ENCODE measurements at places on chromosomes 13 and 19. TPM values are rescaled to one million over a fixed set of nuclear protein-coding genes. Genes with fewer than 3 reads are reported as not detected.

Gene KCTD15
- 62.4 TPM for total RNA-seq

Gene LMTK3
- total RNA-seq, result not detected

Gene SEMA6B
- total RNA-seq, result 1.1 TPM

Gene C19orf33
- not detected for total RNA-seq

Gene WDR83
- 10.2 TPM for total RNA-seq

Gene ZNF17
- total RNA-seq, result 9.9 TPM

Gene PNMA8B
- not detected for total RNA-seq

Gene FCAR
- not detected for total RNA-seq

Gene COL4A1
- total RNA-seq, result 207 TPM

DNA sequence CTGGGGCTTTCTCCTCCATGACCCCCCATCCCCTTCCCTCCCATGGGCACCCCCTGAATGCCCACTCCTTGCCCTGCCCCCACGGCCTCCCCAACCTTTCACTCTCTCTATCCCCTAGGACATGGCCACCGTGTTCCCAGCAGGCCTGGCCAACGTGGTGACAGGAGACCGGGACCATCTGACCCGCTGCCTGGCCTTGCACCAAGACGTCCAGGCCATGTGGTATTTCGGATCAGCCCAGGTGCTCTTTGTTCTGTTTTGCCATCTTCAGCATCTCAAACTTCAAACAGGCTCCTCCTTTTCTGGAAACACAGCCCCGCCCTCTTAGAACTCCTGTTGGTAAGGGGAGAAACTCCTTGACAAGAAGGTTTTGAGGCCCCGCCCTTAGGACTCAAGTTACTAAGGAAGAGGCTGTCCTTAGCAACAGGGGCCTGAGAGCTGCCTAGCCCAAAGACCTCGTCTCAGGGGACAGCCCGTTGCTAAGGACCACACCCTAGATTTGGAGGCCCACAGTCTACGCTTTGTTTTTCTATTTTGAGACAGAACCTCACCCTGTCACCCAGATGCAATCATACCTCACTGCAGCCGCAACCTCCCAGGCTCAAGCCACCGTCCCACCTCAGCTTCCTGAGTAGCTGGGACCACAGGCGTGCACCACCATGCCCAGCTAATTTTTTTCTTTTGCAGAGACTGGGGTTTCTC is 5.1 kb upstream of the FLT3LG start:
- DNase-seq, result peak; percentile 67

- peak; percentile 59 for DNase-seq
Measured at GRCh38 chr19:18967358-18968146, 26.5 kb upstream of the HOMER3 start.

GRCh38 chr13:74324338-74324737 is 190.1 kb upstream of the KLF12 start:
- no peak for DNase-seq

DNA sequence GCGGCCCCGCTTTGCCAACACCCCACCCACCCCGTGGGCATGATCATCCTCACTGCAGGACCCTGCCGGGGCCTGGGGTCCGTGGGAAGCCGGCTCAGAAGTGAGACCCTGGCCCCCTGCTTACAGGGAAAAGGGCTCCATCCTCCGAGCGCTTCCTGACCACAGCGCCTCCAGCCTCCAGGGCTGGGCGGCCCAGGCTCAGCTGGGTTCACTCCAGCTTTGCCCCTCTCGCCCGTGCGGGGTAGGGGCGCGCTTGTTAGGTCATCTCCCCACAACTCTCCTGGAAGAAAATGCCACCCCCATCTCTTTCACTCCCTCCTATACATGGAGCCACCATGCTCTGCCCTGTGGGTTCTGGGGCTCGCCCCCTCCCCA is 6.6 kb upstream of the C1QTNF9B start:
- DNase-seq, result no peak

GRCh38 chr13:43191546-43191945 is 168.2 kb downstream of the DNAJC15 start:
- DNase-seq, result peak; percentile 3

DNA sequence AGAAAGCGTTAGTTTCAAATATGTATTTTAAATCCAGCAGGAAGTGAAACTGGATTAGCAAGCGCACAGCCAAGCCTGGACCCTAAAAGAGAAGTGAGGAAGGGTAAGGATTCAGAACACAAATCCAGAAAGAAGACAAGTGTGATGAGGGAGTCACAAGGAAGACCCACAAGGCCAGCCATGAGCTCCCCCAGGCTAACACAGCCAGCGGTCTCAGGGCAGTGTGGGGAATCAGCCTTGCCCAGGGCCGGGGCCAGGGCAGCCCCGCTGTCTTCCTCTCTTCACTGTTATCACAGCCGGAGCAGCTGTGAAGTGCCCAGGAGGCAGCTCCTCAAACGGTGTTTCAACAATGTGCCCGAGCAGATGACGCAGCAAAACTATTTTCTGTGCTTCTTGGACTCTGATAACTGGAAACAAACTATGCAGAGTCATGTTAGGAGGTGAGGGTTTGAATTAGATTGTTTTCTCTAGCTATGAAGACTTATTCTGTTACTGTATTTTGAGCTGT is 12.2 kb upstream of the CDC16 start:
- DNase-seq, result no peak

DNA sequence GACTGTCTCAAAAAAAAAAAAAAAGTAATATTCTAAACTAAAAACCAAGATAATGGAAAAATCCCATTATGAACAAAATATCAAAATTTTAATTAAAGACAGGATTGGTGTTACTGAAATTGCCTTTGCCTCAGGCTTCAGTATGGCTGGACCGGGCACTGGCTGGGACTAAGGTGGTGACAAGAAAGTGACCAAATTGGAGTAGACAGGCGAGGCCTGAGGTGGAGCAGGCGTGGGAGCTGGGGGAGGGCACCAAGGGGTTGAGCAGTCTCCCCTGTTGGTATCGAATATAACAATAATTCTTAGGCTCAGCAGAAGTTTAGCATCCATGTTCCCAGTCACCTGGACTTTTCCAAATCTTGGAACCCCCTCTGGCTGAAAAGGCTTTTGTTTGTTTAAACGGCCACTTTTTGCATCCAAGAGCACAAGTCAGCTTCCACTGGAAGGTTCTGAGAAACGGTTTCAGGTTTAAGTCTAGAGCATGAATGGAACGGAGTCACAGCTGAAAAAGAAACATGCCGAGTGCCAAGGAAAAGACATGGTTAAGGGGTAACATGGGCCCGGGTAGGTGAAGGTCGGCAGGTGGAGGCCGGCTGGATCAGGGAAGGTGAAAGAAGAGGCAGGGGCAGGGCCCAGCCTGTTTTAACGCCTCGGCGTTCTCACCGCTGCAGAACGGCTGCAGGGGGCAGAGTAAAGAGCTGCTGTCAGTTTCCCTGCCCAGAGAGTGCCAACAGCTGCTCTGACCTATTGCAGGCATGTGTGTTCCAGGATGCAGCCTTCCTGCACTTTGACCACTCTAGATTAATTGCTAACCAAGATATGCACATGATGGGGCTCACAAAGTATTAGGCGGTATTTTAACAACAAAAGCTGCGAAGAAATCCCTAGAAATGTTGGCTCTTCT is 104.4 kb downstream of the TM9SF2 start:
- peak; percentile 36 for DNase-seq

GRCh38 chr13:31790992-31791391 is 51.7 kb downstream of the RXFP2 start:
- peak; percentile 68 for DNase-seq

DNA sequence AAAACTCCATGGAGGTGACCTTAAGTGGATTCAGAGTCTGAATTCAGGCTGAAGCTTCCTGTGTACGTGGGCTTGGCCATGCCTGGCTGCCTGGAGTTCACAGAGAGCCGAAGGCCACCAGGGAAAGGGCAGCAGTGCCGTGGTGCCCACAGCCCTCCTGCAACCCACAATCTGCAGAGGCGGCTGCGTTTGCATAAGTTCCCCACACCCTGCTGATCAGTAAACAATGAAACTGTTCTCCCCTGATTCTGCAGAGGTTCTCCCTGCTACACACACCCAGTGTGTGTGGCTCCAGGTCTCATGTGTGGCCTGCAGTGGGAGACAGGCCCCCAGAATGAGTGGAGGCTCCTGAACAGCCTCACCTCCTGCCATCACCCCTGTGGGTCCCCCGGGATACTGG is 126.9 kb upstream of the SLC7A1 start:
- no peak for DNase-seq

- no peak for DNase-seq
Measured at GRCh38 chr13:61410669-61411297, 4.9 kb downstream of the PCDH20 start.

- DNase-seq, result no peak
Measured at GRCh38 chr13:78121001-78121400, 202.4 kb upstream of the EDNRB start.

DNA sequence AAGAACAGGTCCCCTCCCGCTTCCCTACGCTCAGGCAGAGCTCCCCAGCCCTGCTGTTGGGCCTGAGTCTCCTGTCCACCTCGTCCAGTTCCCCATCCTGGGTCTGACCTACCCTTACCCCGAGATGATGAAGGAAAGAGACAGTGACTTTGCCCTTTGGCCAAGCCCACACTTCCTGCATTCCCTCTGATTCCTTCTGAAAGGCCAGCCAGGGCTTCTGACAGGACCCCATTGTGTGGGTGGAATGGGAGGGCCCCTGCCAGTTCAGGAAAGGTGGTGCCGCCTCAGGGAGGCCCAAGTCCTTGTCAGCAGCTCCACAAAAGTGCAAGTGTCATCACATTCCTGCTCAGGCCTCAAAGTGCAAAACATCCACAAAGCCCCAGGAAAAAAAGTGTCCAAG is 177.8 kb downstream of the PAN3 start:
- DNase-seq, result no peak

GRCh38 chr13:89968470-89968869 is 1379.0 kb upstream of the MIR17HG start:
- no peak for DNase-seq

DNA sequence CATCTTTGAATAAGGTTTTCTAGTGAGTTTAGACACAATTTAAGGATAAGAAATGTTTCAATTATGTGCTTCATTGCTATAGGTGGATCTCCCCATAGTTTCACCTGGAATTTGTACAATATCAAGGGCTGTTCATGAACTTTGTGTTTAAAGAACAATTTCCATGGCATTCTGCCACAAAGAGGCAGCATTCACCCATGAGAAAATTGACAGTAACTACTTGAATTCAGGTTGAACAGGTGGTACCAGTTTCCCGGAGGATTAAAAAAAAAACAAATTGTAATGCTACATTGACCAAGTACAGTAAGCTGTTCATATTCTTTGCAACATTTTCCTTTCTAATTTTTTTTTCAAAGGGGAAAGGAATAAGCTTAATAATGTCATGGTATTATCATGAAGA is 9.1 kb downstream of the SLITRK5 start:
- DNase-seq, result no peak

DNA sequence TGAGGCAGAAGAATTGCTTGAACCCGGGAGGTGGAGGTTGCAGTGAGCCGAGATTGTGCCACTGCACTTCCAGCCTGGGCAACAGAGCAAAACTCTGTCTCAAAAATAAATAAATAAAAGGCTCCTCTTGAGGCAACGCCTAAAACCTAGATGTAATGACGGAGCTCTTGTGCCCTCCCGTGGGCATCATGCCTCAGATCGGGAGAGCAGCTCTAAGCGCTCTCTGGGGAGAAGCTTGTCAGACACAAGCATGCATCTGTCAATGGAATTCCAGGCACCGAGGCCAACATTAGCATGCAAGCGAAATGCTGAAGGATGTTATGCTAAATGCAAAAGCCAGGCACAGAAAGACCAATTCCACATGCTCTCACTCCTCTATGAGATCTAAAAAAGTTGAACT is 45.6 kb upstream of the MRI1 start:
- peak; percentile 89 for DNase-seq
